ENCODE measurements at places on chromosomes 6 and 20. TPM values are rescaled to one million over a fixed set of nuclear protein-coding genes. Genes with fewer than 3 reads are reported as not detected.

The ESR1 gene
- 2.7 TPM for polyA plus RNA-seq

The IL17F gene
- polyA plus RNA-seq = not detected

The COX4I2 gene
- 2.3 TPM for polyA plus RNA-seq

The EPHA7 gene
- 36.3 TPM for polyA plus RNA-seq

The TDRD6 gene
- 3.4 TPM for polyA plus RNA-seq

The MEI4 gene
- 2.2 TPM for polyA plus RNA-seq

The ADGRB3 gene
- 4.3 TPM for polyA plus RNA-seq

The CCR6 gene
- 0.04 TPM for polyA plus RNA-seq

The TASP1 gene
- 13.5 TPM for polyA plus RNA-seq

The SLC4A11 gene
- polyA plus RNA-seq = 2.1 TPM

The MEP1A gene
- not detected for polyA plus RNA-seq

DNA sequence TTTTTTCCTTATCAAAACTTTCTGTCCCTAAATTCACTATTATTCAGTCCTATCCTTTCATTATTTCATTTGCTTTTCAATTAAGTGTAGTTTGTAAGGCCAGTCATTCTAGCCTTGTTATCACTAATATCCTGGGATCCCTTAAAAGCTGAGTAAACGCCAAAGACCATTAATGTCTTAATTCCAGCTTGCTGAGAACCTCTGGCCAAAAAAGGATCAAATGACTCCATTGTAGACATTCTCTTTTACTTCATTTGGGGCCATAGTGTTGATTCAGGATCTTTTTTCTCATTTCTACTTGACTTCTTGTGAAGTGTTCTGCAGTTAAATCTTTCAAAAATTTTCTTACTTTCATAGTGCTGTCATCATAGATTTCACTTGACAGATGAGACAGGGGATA is 379.7 kb downstream of the LAMA2 start:
- DNase-seq = no peak

GRCh38 chr6:2505624-2506023 is 245.1 kb downstream of the MYLK4 start:
- no peak for DNase-seq

- no peak for DNase-seq
Observed at GRCh38 chr6:52337633-52338290, 24.2 kb upstream of the PAQR8 start.

- no peak for DNase-seq
Observed at GRCh38 chr6:5997420-5997987, 9.2 kb downstream of the NRN1 start.

DNA sequence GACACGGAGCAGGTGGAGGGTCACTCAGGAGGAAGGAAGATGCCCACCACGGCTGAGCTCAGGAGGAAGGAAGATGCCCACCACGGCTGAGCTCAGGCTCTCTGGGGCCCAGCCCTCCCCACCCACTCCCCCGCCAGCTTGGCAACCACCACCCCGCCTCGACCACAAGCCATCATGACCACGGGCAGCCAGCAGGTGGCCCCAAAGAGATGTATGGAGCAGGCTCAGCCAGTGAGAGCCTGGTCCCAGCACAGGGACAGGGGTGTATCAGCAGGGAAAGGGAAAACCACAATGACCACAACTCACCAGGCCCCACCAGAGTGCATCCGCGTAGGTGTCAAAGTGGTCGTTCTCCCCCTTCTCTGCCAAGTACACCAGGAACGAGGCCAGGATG is 30.4 kb downstream of the KCNQ2 start:
- DNase-seq = no peak

DNA sequence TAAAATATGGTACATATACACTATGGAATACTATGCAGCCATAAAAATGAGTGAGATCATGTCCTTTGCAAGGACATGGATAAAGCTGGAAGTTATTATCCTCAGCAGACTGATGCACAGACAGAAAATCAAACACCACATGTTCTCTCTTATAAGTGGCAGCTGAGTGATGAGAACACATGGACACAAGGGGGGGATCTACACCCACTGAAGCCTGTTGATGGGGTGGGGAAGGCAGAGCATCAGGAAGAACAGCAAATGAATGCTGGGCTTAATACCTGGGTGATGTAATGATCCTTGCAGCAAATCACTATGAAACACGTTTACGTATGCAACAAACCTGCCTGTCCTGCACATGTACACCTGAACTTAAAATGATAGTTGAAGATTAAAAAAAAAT is 71.3 kb downstream of the MANEA start:
- no peak for DNase-seq

GRCh38 chr6:31175971-31176370 is 5.5 kb upstream of the POU5F1 start:
- DNase-seq = no peak

GRCh38 chr6:7414811-7415210 is 25.2 kb downstream of the RIOK1 start:
- DNase-seq = no peak

- no peak for DNase-seq
Observed at GRCh38 chr6:138600726-138601125, 101.4 kb upstream of the NHSL1 start.

- DNase-seq = no peak
Observed at GRCh38 chr6:79467716-79468115, 69.5 kb downstream of the LCA5 start.

DNA sequence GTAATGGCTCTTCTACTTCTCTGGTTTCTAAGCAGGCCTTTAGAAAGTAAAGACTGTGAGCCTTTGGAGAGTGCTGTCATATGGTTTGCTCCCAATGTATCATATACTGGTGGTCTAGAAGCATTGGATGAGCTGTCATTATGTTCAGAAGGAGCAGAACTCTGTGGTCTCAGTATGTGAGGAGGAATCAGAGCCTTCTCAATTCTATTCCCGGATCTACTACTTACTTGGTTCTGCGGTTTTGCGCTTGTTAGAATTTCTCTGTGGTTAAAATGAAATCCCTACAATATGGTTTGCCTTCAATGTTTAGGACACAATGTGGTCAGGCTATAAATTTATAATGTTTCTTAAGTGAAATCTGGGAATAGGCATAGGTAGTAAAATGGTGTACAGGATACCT is 64.6 kb downstream of the RWDD2A start:
- DNase-seq = no peak

DNA sequence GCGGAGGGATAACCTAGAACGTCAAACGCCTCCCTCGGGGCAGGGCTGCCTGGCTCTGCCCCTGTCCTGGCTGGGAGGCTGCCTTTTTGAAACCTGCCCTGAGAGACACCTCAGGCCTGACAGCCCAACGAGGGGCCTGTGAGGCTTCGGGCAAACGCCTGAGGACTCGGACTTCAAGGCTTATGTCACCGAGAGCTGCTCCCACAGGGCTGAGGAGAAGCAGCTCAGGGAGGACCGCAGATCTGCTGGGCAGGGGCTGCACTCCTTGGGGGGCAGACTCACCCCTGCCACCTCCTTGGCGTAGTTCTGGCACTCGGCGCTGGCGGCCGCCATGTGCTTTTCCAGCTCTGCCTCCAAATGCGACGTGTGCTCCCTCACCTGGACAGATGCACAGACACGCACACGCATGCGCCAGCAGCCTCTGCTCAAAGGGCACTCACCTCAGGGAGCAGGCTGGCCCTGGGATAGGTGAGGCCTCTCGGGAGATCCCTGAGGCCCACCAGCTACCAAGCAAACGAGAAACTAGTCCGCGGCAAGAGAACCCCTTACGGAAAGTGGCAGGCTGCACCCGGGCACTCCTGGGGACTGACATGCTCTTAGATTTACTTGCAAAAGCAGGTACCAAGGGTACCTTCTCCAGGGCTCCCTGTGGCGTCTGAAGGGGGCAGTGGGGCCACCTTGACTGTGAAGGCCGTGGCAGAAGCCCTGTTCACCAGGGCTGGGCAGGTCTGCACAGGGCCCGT is 49.6 kb downstream of the DSTN start:
- DNase-seq = no peak

- no peak for DNase-seq
Observed at GRCh38 chr6:22322103-22323030, 25.5 kb upstream of the PRL start.

Data from left renal cortex interstitium (tissue), 4 donors.